Fibroblast of villous mesenchyme (primary cell): ENCODE measurements at places on chromosomes 12 and 14. TPM values are rescaled to one million over a fixed set of nuclear protein-coding genes. Genes with fewer than 3 reads are reported as not detected.

The C12orf75 gene
- total RNA-seq = 295 and 302 TPM in 2 replicates

The HECTD1 gene
- total RNA-seq = 192 and 283 TPM in 2 replicates

The ACVRL1 gene
- 10.8 and 18.0 TPM in 2 replicates for total RNA-seq

The AGAP2 gene
- 0.32 and 0.43 TPM in 2 replicates for total RNA-seq

The KRT78 gene
- not detected in 2 replicates for total RNA-seq

The CLSTN3 gene
- 11.3 and 19.0 TPM in 2 replicates for total RNA-seq

The DPPA3 gene
- total RNA-seq = not detected in 2 replicates

The LRCOL1 gene
- 0.32 TPM in 1 of 2 replicates, not detected in the other for total RNA-seq

The NANOG gene
- not detected in 2 replicates for total RNA-seq

The TSPAN31 gene
- 39.9 and 62.2 TPM in 2 replicates for total RNA-seq

The BDKRB2 gene
- 51.5 and 105 TPM in 2 replicates for total RNA-seq
